HFFc6 (cell line): ENCODE measurements at places on chromosomes 6 and 20.

DNA sequence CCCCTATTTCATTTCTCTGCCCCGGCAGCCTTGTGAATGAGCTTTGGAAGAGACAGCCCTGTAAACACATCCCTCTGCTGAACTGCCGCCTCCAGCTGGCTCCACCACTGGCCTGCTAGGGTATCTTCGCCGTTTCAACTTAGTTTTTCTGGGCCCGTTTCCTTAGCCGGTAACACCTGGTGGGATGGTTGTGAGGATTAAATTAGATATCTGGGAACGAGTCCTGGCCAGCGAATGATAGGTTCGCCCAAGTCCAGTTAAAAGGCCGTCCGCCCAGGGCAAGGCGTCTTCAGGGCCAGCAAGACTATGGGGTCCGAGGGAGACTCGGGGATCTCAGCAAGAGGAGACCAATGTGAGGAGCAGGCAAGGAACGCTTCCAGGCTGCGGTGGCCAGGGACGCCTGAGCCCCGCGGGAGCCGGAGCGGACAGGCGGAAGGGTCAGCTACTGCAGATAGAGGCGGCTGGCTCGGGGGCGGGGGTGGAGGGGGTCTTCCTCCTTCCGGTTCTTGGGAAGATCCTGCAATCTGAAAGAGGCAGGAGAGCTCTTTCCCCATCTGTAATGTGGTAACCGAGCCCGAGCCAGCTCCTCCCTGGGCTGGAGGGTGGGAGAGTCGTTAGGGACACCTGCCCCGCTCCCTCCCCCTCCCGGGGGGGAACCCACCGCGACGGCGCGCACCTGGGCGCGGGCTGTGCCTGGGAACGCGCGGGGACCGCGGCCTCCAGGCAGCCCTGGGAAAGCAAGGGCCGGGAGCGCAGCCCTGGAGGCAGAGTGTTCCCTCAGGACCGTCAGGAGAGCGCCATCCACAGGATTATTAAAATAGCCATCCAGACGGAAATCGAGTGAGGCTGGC is 4.5 kb upstream of the PTCRA start:
- peaks cover 11% of the 10 kb centered on the region for H3K4me1 ChIP-seq
- no peaks in the 10 kb centered on the region for H3K36me3 ChIP-seq
- H3K27me3 ChIP-seq: no peaks in the 10 kb centered on the region; the same call in 1 of the 2 replicates
- no peak overlapping the region for H3K27ac ChIP-seq

DNA sequence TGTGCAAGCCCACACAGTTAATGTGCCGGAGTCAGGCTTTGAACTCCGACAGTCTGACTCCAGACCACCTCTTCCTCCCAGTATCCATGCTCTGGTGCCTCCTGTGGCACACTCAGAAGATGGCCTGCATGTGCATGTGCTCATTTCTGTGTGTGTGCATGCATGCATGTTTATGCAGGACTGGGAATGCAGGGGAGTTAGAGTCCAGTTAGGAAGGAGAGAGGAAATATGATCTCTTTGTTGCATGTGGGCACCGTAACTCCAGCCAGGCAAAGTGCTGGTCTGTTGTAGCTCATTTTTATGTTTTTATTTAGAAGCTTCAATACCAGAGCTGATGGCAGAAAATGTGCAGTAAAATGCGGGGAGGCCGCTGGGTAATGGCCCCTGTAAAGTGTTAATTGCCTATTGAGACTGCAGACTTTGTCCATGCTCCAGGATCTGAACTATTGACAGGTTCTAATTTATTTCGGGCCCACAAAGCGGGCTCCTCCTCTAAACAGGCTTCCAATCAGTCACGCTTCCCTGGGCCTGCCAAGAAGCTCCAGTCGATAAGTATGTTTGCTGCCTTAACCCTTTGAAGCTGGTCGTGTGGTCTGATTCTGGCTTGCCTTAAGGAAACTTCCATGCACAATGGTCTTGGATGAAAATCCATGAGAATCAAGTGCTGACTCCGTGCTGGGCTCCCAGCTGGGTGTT is 248.3 kb downstream of the DHX35 start:
- no peak for DNase-seq
- H3K27ac ChIP-seq: no peak overlapping the region
- no peaks in the 10 kb centered on the region for H3K4me1 ChIP-seq
- no peak overlapping the region for H3K4me3 ChIP-seq
- H3K36me3 ChIP-seq: no peaks in the 10 kb centered on the region; the same call in 1 of the 2 replicates

DNA sequence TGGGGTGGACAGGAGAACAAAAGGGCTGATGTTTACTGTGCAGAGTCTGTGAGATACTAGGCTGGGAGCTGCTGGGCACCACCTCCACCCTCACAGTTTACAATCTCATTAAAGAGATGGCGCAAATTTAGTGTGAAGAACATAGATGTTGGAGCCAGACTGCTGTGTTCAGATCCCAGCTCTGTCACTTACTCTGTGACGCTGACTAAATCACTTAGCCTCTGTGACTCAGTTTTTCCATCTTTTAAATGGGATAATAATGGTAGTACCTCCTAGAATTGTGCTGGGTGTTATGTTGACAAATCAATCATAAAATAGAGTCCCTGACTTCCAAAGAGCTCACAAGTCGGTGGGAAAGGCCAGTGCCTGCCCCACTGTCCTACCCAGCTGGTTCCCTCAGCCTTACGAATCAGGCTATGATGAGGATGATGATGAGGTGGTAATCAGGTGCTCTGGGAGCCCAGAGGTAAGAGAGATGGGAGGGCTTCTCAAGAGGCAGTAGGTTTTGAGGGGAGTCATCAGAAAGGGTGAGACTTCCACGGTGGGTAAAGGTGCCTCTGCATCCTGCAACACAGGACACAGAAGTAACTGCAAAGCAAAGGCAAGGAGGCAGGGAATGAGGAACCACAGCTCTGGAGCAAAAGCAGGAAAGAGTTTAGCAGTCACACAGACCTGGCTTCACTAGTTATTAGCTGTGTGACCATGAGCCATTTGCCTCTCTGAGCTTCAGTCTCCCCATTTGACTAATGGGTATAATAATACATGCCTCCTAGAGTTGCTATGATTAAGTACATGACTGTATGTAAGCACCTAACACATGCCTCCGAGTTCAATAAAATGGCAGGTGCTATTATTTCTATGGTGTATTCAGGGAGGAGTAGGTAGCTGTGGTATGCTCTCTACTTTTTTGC is 8.9 kb downstream of the FYN start:
- H3K27ac ChIP-seq: no peak overlapping the region
- H3K4me1 ChIP-seq: peaks cover 18% of the 10 kb centered on the region
- no peaks in the 10 kb centered on the region for H3K36me3 ChIP-seq
- H3K4me3 ChIP-seq: no peak overlapping the region
- no peak for DNase-seq

DNA sequence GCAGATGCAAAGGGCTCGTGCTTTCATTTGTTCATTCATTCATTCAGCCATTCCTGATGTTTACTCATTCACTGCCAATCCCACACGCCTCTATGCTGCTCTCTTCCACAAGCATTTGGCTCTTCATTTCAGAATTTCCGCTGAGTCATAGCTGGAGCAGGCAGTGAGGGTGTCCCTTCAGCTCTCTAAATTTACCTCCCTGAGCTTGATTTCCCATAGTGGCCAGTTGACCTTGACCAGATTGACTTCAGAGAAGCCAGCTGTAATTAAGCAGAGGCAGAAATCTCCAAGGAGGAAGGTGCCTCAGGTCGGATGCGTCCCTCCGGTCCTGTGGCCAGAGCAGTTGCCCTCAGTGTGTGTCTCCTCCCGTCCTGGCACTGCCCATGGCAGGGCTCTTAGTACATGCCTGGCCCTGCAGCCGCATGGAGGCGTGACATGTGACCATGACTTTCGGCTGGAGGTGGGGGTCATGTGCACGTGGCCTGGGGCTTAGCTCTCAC is 267.2 kb upstream of the ECI2 start:
- peaks cover 13% of the 10 kb centered on the region for H3K36me3 ChIP-seq
- H3K4me3 ChIP-seq: peak overlapping the region; percentile 6; the same call in 1 of the 2 replicates
- H3K27me3 ChIP-seq: no peaks in the 10 kb centered on the region; the same call in 1 of the 2 replicates
- DNase-seq: peak; percentile 78

GRCh38 chr6:15574486-15574885 is 88.3 kb downstream of the DTNBP1 start:
- no peaks in the 10 kb centered on the region for H3K36me3 ChIP-seq
- H3K4me3 ChIP-seq: no peak overlapping the region
- no peaks in the 10 kb centered on the region for H3K27me3 ChIP-seq
- no peak for DNase-seq
- no peak overlapping the region for H3K27ac ChIP-seq

GRCh38 chr6:75296811-75297779 is 12.5 kb upstream of the TMEM30A start:
- DNase-seq: peak; percentile 59
- H3K36me3 ChIP-seq: no peaks in the 10 kb centered on the region
- peaks cover 6% of the 10 kb centered on the region; the same call in 1 of the 2 replicates for H3K4me1 ChIP-seq
- H3K27ac ChIP-seq: no peak overlapping the region
- H3K4me3 ChIP-seq: no peak overlapping the region

DNA sequence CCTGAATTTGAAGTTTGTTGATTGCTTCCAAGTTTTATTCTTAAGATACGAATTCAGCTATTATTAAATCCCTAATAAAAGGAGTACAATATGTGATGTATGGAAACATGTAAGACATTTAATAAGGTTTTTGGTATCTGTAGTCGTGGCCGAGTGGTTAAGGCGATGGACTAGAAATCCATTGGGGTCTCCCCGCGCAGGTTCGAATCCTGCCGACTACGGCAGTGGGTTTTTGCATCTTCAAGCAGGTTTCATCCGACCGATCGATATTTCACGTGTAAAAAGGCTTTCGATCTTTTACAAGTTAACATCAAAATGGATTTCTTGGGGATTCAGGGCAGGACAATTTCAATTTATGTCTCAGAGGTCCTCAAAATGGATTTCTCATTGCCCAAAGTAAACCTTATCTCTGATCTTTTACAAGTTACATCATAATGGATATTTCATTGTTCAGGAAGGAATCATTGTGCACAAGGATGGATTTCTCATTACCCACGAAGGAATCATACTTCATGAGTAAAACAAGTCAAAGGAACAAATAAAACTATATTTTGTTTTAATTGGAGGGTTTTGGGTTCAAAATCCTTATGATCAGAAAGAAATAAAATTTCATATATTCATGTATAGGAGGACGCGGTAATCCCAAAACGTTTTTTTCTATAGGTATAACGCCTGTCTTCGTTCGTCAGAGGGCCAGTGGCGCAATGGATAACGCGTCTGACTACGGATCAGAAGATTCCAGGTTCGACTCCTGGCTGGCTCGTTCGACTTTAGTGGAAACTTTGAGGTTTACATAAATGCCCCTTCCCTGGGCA is 37.3 kb upstream of the BTN3A2 start:
- H3K36me3 ChIP-seq: no peaks in the 10 kb centered on the region
- H3K4me3 ChIP-seq: peak overlapping the region; percentile 90
- H3K4me1 ChIP-seq: peaks cover 48% of the 10 kb centered on the region
- H3K27ac ChIP-seq: peak overlapping the region; percentile 74
- H3K27me3 ChIP-seq: peaks cover 5% of the 10 kb centered on the region

- H3K27me3 ChIP-seq: no peaks in the 10 kb centered on the region; the same call in 1 of the 2 replicates
- no peaks in the 10 kb centered on the region for H3K36me3 ChIP-seq
- peaks cover 12% of the 10 kb centered on the region for H3K4me1 ChIP-seq
- no peak overlapping the region for H3K27ac ChIP-seq
- H3K4me3 ChIP-seq: no peak overlapping the region
Measured at GRCh38 chr6:39118921-39119320, 3.9 kb upstream of the SAYSD1 start.

- peaks cover 51% of the 10 kb centered on the region for H3K27me3 ChIP-seq
- H3K4me1 ChIP-seq: no peaks in the 10 kb centered on the region
- H3K27ac ChIP-seq: no peak overlapping the region
- no peak for DNase-seq
- no peaks in the 10 kb centered on the region for H3K36me3 ChIP-seq
Measured at GRCh38 chr20:62980970-62981369, 25.8 kb downstream of the BHLHE23 start.

GRCh38 chr6:149384464-149384863 is 15.6 kb upstream of the SUMO4 start:
- H3K4me3 ChIP-seq: no peak overlapping the region
- no peak overlapping the region for H3K27ac ChIP-seq
- H3K4me1 ChIP-seq: peaks cover 11% of the 10 kb centered on the region
- no peaks in the 10 kb centered on the region for H3K27me3 ChIP-seq

DNA sequence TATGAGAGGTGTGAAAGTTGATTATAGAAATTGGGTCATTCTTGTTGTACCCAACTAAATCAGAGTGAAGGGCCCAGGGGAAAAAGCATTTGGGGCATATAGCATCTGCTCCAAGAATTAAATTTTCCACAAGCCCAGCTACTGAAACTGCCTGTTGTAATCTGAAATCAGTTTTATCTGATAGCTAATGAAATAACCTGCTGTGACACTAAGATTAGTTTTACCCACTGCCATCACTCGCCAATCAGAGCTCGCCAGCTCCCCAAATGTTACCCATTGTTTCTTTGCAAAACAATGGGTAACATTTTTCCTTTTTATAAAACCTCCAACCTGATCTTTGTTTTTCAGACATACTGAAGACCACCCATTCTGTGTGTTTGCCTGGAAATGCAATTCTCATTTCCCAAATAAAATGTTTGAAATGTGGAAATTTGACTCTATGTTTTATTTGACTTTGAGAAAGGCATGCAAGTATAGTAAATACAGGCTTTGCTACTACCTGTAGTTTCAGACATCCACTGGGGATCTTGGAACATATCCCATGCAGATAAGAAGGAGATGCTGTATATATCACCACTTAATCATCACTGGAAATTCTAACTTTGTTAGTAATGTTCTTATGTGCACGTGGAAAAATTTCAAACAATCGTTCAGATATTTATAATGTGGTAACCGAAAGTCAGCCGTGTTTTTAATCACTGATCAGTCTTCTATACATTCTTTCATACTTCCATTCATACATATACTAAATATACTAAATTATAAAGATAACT is 6.3 kb upstream of the AHI1 start:
- H3K4me1 ChIP-seq: peaks cover 29% of the 10 kb centered on the region
- H3K36me3 ChIP-seq: no peaks in the 10 kb centered on the region
- H3K27me3 ChIP-seq: no peaks in the 10 kb centered on the region
- H3K27ac ChIP-seq: no peak overlapping the region

- DNase-seq: no peak
- no peak overlapping the region for H3K4me3 ChIP-seq
- no peak overlapping the region for H3K27ac ChIP-seq
- H3K36me3 ChIP-seq: peaks cover 18% of the 10 kb centered on the region
Measured at GRCh38 chr20:4230651-4231050, 215.3 kb upstream of the RNF24 start.

GRCh38 chr6:161545741-161546140 is 271.9 kb upstream of the AGPAT4 start:
- no peak for DNase-seq
- no peaks in the 10 kb centered on the region; the same call in 1 of the 2 replicates for H3K36me3 ChIP-seq
- no peak overlapping the region for H3K4me3 ChIP-seq
- H3K27me3 ChIP-seq: no peaks in the 10 kb centered on the region
- H3K27ac ChIP-seq: no peak overlapping the region

DNA sequence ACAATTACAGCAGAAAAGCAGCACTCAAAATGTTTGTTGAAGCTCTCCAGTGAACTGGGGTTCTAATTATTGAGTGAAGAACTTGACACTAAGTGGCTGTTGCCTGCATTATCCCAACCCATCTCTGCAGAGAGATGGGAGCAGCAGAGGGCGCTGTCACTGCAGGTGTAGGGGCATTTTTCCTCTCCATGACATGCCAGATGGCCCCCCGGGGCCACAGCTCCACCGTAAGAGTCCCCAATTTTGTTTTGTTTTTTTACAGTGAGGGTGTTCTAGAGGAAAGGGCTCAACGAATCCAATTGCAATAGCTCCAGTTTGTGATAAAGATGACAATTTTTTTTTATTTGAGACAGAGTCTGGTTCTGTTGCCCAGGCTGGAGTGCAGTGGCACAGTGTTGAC is 1.9 kb upstream of the FUCA2 start:
- no peak for DNase-seq
- H3K27ac ChIP-seq: 0 out of 2 replicates have a peak overlapping the region, but pooled peaks have one; percentile 5
- H3K4me1 ChIP-seq: peaks cover 55% of the 10 kb centered on the region
- H3K4me3 ChIP-seq: no peak overlapping the region
- peaks cover 6% of the 10 kb centered on the region for H3K27me3 ChIP-seq
